Neural crest cell (in vitro differentiated cells): ENCODE measurements at places on chromosomes 1 and 21. TPM values are rescaled to one million over a fixed set of nuclear protein-coding genes. Genes with fewer than 3 reads are reported as not detected.
A peak's percentile ranks its signal among the peaks of the same experiment; 100 is the strongest.

- DNase-seq, result peak; percentile 60
Observed at GRCh38 chr1:6127587-6128163, 52.4 kb downstream of the CHD5 start.

DNA sequence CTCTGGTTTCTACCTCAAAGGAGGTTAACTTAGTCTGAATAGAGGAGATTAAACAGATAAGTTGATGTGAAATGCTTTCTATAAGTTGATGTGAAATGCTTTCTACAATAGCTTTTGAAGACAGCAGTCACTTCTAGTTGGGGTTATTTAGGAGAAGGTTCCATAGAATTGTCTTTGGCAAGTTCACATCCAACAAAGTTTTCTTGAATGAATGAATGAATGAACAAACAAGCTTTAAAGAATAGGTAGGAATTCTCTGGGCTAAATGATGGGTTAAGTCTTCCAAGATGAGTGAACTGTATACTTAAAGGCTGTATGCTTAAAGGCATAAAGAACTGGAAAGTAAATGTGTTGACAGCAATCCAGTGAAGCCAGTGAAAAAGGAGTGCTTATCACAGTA lies 1.9 kb downstream of the CDC73 start:
- DNase-seq, result no peak

S100A9 gene
- not detected in 2 replicates for total RNA-seq

DNA sequence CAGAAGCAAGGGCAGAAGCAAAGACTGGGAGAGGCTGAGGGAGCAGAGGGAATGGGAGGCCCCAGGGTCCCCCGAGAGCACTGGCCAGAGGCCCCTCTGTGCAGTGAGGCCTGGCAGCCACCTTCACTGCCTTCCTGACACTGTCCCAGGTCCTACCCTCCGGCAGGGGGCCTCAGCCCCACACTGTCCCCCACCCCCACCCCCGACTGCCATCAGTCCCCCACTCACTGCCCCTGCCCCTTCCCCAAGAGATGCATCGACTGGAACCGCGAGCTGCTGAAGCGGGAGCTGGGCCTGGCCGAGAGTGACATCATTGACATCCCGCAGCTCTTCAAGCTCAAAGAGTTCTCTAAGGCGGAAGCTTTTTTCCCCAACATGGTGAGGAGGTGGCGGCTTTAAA lies 13.0 kb upstream of the PADI6 start:
- no peak for DNase-seq

DNA sequence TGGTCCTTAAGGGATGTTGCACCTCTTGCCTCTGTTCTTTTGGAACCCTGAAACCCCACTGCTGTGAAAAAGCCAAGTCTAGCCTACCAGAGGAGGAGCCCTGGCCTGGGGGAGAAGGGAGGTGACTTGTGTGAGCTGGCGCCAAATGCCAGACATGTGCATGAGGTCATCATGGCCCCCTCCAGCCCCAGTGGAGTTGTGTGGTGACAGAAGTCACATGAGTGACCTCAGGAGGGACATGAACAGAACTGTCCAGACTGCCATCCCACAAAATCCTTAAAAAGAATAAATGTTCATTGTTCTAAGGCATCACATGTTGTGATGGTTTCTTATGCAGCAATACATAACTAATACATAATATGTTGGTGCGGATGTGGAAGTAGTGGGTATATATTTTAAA lies 10.8 kb downstream of the HHAT start:
- no peak for DNase-seq

DNA sequence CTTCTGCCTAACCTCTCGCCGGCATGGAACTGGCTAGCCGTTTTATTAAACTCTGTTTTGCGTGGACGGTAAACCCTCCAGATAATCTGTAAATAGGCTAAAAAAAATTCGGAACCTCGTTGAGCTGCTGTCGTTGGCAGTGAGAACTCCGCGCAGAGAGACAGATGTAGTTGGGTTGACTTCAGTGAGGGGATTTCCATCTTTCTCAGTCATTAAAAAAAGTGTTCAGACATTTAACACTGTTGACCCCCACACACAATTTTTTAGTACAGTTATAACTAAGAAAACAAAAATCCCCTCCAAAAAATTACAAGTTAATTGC lies 464 bp downstream of the PARK7 start:
- no peak for DNase-seq

OR2L8 gene
- total RNA-seq, result not detected in 2 replicates

DNA sequence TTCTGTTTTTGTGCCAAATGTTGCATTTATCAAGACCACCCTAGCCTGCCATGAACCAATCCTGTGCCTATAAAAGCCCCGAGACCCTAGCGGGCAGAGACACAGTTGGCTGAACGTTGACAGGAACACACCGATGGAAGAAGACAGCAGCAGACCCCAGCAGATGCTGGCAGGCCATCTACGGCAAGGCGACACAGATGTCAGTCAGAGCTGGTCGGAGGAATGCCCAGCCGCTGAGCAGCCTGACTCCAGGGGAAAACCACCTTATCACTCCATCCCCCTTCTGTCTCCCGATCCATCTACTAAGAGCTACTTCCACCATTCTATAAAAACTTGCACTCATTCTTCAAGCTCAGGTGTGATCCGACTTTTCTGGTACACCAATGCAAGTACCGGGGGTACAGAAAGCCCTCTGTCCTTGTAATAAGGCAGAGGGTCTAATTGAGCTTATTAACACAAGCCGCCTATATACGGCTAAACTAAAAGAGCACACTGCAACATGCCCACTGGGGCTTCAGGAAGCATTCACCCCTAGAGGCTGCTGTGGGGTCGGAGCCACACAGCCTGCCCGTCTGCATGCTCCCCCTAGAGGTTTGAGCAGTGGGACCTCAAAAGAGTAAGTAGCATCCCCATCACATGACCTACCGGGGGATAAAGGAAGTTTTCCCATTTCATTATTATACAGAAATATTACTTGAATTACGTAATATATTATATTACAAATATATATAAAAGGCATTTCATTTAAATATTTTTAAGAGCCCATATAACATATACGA lies 1156.3 kb upstream of the B3GALT2 start:
- no peak for DNase-seq

ITLN1 gene
- not detected in 2 replicates for total RNA-seq

MANEAL gene
- total RNA-seq, result 16.0 and 17.6 TPM in 2 replicates
